Stimulated activated CD8-positive, alpha-beta memory T cell treated with anti-CD3 and anti-CD28 coated beads, Interleukin-4, amount 100 ng/mL, for 1 hour (primary cell): ENCODE measurements at places on chromosomes 1 and 21.

DNA sequence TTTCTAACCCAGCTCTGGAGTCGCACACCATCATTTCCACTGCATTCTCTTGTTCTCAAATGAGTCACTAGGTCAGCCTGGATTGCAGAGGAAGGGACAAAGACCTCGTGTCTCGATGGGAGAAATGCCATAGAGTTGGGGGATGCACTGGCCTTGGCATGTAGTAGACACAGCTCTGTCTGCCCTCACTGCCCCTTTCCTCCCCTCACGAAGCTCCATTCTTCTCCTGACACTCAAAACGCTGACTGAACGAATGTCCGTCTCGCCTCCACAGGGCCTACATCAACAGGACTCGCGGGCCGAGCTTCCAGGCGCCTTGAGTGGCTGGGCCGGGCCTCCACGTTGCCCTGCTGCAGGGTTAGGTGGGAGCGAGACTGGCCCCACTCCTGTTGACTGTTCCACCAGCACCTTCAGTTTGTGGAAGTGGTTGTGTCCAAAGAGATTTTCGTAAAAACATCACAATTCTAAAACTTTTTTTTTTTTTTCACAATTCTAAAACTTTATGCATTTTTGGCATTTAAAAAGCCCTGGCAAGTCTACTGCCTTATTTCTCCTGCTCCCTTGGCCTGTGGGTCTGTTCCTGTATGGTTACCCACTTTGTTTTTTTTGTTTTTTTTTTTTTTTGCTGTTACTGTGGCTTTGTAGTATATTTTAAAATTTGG is 18.8 kb downstream of the PKNOX1 start:
- no peak for DNase-seq

- DNase-seq: no peak
Observed at GRCh38 chr1:92951141-92951582, 10.1 kb downstream of the DIPK1A start.

DNA sequence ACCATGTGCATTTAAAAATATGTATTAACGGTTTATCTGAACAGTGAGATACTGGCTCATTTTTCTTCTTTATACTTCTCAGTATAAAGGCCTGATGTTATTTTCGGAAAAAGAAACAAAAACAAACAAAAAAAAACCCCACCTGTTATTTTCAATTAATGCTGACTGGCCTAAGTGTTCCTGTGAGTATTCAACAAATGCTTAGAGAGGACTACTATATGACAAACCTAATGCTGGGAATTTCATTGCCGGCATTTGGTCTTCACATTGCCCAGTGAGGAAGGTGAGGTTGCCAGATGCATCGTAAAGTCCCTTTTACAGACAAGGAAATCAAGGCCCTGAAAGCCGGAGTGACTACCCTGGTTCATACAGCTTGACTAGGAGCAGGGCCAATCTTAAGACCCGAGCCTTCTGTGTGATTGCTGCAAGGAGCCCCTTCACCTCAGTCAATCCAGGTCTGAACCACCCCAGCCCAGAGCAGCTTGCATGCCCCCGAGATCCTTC is 599 bp downstream of the MRPL24 start:
- no peak for DNase-seq

DNA sequence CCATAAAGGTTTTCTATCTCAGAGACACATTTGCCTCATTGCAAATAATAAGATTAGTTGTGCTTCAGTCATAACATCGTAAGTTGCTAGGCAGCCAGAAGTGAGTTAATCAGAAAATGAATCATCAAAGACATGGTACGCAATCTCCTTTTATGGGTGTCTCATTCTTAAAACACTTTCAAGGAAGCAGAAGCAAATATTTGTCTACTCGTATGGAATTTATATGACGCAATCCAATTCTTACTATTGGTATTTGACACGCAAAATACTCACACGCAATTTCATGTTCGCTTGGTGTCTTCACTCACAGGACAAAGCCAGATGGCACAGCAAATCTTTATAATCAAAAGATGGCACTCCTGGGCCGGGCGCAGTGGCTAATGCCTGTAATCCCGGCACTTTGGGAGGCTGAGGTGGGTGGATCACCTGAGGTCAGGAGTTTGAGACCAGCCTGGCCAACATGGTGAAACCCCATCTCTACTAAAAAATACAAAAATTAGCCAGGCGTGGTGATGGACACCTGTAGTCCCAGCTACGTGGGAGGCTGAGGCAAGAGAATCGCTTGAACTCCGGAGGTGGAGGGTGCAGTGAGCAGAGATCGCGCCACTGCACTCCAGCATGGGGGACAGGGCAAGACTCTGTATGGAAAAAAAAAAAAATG is 56.4 kb downstream of the HLCS start:
- no peak for DNase-seq

GRCh38 chr1:31413405-31414001 is 490 bp downstream of the SERINC2 start:
- DNase-seq: no peak

GRCh38 chr1:76593618-76594017 is 273.7 kb upstream of the ST6GALNAC5 start:
- no peak for DNase-seq

GRCh38 chr1:43021547-43022474 is 63.1 kb upstream of the SLC2A1 start:
- no peak for DNase-seq

GRCh38 chr1:28091043-28091781 is 2.8 kb upstream of the EYA3 start:
- peak; percentile 52 for DNase-seq

DNA sequence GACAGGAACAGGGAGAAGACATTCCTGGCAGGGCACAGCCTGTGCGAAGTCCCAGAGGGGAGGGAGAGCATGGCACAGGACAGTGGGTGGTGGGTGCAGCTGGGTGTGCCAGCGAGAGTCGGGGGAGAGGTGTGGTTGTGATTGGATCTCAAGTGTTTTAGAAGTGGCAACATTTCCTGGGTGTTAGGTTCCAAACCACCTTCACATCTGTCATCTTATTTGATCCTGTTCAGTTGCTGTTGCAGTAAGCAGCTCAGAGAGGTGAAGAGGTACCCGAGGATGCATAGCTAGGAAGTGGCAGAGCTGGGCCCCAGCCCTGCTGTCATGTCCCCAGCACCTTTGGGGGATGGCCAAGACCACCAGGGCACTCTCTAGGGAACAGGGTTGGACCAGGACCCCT is 22.0 kb upstream of the DISP3 start:
- DNase-seq: no peak

DNA sequence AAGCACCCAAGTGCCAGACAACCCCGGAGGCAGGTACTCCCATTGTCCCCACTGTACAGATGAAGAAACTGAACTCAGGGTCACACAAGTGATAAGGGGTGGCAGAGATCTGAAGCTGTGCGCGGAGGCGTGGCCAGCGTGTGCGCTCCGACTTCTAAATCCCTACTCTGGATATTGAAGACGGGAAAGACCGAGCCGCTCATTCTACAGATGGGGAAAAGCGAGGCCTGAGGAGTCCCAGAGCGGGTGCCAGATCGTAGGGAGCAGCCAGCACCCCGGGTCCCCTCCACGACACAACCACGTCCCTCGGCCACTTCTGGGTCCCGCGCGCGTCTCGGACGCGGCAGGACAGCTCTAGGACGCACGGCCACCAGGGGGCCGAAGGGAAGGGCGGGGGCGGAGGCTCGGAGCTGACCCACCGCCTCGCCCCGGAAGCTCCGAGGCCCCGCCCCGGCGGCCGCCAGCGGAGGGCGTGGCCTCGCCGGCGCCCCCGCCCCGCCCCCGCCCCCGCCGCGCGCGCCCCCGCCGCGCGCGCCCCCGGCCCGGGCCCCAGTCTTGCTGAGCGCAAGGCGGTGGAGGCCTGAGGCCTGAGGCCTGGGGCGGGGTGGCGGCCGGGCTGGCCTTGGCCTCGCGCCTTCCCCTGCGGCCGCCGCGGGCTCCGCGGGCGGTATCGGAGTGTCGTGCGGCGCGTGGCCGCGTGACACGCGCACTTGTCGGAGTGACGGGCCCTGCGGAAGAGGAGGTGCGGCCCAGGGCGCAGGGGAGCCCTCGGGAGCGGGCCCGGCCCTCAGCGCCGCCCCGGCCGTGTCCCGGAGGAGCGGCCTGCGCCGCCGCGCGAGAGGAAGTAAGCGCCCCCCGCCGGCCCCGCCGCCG is at the start of gene H6PD:
Gene H6PD, plus strand, starts transcription at position 552 of the 873 bp plus-strand sequence. CDS start 10,161 bp downstream, outside the sequence.
- peak; percentile 46 for DNase-seq

GRCh38 chr21:27450216-27450615 is 483.3 kb upstream of the ADAMTS5 start:
- no peak for DNase-seq

DNA sequence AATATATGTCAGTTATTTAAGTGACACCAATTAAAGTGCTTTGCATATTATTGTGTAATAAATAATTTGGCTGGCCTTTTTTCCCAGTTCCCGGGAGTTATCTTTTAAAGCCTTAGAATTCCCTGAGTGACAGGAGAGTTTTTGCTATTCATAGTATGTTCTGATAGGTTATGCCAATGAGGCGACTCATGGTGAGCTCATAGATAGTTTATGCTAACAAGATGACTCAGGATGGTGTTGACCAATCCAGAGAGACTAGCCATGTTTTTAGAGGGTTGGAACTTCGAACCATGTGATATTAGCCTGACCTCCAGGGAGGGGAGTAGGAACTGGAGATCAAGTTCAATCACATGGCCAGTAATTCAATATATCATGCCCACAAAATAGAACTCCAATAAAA is 310.8 kb downstream of the USP25 start:
- no peak for DNase-seq

- DNase-seq: no peak
Observed at GRCh38 chr1:30882678-30883388, 25.7 kb downstream of the SDC3 start.

GRCh38 chr1:107620753-107621152 is 344.2 kb downstream of the VAV3 start:
- DNase-seq: no peak

GRCh38 chr21:21458124-21458631 is 460.0 kb downstream of the NCAM2 start:
- DNase-seq: no peak

- no peak for DNase-seq
Observed at GRCh38 chr1:11691928-11692711, 610 bp downstream of the DRAXIN start.

GRCh38 chr1:57500136-57500830 is 76.4 kb upstream of the DAB1 start:
- DNase-seq: no peak

GRCh38 chr1:247440001-247440620 is 17.8 kb downstream of the OR2B11 start:
- DNase-seq: no peak

DNA sequence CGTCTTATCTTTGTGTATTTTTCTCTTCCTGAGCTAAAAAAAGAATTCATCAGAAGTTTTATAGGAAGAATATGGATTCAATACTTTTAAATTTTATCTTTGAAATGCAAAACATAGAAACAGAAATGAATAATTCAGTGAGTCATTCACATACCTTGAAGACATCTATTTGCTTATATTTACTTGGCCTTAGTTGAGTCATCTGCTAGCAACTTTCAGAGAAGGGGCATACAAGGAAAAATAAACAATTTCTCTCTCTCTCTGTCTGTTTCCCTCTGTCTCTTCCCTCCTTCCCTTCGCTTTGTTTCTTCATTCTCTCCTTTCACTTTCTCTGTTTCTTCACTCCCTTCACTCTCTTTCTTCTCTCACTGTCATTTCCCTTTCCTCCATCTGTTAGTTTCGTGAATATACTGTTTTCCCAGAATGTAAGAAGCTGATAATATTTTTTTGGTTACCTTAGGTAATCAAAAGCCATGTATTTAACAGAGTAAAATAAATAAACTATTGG is 477.2 kb downstream of the BRINP3 start:
- DNase-seq: no peak

DNA sequence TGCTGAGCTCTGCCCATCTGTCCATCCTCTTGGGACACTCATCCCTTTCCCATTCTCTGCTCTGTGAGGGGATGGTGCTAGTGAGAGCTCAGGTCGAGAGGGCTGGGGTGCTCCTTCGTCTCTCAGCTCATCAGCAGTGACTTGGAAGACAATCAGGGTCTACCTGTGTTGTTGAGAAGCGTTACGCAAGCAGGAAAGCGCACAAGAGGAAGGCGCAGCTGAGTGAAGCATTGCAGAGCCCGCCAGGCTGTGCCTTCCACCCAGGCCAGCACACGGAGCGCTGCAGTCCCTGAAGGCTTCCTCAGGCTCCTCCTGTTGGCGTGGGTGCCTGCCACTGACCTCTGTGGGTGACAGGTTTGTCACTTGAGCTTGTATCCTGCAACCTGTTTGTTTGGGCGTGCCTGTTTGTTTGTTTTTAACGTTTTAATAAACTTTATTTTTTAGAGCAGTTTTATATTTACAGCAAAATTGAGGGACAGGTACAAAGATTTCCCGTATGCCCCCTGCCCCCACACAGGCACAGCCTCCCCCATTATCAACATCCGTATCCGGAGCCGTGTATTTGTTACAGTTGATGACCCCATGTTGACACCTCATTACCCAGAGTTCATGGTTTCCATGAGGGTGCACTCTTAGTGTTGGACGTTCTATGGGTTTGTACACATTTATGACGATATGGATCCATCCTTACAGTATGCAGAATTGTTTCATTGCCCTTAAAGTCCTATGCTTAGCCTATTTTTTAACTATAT is 36.7 kb downstream of the ADARB1 start:
- DNase-seq: no peak

GRCh38 chr1:205041001-205041715 is 1.9 kb upstream of the CNTN2 start:
- no peak for DNase-seq

- DNase-seq: no peak
Observed at GRCh38 chr1:227899820-227900449, 47.8 kb downstream of the WNT9A start.

GRCh38 chr1:31583995-31584868 is 7.9 kb downstream of the TINAGL1 start:
- no peak for DNase-seq

- no peak for DNase-seq
Observed at GRCh38 chr21:42547001-42547905, 33.6 kb downstream of the SLC37A1 start.

GRCh38 chr1:36879613-36880012 is 154.7 kb downstream of the GRIK3 start:
- no peak for DNase-seq

DNA sequence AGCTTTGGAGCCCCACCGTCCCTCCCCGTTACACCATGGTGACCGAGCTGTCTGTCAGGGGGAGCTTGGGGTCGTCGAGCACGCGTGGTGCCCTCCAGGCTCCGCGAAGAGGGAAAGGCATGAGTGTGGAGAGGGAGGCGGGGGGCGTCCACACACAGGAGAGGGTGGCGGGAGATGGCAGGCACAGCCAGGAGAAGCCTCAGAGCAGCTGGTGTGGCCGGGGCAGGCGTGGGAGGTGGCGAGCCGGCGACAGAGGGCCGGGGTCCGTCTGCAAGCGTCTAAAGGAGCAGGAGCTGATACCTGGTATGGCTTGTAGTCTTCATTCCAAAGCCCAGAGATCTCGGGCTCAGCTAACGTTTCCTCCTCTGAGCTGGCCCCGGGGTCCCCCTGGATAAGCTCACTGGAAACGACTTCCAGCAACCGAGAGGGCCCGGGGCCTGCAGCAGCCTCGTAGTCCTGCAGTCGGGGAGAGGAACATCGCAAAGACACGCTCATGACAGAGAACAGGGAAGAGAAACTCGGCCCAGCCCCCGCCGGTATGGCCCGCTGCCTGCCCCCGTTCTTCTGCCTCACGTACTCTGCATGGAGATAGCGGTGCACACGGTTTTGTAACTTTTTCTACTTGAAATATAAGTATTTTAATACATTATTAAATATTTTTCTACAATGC is 37.4 kb downstream of the CFAP74 start:
- DNase-seq: no peak

- no peak for DNase-seq
Observed at GRCh38 chr1:151574575-151575529, 34.7 kb downstream of the TUFT1 start.
